ENCODE measurements at places on chromosomes 11 and 22. TPM values are rescaled to one million over a fixed set of nuclear protein-coding genes. Genes with fewer than 3 reads are reported as not detected.

- no peak for DNase-seq
Observed at GRCh38 chr11:66478729-66479393, 1.4 kb upstream of the DPP3 start.

DNA sequence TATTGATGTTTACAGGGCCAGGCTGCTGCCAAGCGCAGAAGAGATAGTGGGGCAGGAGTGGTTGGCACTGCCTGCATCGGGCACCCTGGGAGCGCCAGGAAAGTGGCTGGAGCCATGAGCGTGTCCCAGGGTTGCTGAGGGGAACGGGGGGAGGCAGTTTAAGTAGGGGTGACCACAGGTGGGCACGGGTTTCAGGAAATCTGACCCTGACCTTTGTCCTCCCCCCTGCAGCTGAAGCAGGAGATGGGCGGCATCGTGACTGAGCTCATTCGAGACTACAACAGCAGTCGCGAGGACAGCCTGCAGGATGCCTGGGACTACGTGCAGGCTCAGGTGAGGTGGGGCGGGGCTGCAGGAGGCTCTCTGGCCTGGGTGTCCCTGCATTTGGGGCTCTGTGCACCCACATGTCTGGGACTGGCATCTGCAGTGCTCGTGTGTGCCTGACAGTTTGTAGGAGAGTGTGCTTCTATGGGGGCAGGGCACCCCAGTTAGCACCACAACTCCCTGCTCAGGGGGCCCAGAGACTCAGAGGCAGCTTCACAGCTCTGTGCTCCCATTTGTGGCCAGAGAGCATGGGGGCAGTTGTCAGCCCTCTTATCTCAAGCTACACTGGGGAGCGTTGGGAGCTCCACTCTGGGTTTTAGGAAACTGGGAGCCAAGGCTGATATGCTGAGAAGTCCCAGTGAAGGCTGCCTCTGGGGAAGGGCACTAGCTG is 49.7 kb downstream of the CD82 start:
- no peak for DNase-seq

- no peak for DNase-seq
Observed at GRCh38 chr11:3877364-3878257, 22.1 kb downstream of the STIM1 start.

GRCh38 chr22:21642584-21643448 is 714 bp downstream of the SDF2L1 start:
- peak; percentile 58 for DNase-seq

DNA sequence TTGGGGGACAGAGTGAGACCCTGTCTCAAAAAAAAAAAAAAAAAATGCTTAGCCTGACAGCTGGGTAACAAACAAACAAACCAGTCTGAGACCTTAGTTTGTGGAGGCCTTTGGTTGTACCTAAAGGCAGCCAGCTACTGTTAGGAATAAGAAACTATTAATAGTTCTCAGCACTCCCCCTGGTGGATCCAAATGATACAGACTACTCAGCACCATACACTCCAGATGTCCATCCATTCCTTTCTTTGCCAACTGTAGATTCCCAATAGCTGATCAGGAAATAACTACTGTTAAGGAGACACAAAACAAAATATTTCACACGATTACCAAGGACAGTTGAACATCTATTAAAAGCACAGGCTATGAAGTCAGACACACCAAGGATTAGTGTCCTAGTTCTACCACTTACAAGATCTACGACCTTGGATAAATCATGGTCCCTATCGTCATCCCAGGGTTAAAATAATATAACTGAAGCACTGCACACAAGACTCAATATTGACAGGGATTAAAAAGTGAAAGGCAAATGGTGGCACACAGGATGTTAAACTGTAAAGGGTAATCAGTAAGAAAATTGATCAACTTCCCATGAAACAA is 17.2 kb downstream of the CLDN25 start:
- DNase-seq, result peak; percentile 64

- no peak for DNase-seq
Observed at GRCh38 chr22:45445031-45445710, 31.7 kb downstream of the RIBC2 start.

- no peak for DNase-seq
Observed at GRCh38 chr11:115585361-115586024, 81.3 kb upstream of the CADM1 start.

DNA sequence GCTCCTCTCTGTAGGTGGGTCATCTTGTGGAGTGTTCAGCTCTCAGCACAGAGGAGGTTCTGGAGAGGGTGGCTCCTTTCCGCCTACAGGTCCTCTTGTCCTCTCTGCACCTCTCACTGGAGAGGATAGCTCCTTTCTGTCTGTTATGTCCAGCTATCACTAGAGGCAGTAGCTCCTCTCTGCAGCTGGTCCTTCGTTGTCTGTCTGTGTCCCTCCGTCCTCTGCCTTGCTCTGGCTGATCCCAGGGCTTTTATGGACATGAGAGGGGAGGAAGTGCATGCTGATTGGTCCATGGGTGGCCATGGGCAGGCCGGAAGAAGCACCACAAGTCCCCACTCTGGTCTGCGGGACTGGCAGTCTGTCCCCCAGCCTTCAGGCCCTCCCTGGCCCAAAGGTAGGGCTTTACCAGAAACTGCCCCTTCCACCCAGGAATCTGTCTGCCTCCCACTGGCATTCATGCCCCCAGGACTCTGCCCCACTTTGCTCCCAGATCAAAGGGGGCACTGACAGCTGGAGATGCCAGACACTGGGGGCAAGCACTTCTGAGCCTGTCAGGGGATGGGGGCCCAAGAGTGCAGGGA is 38.6 kb upstream of the CALCB start:
- DNase-seq, result no peak

DNA sequence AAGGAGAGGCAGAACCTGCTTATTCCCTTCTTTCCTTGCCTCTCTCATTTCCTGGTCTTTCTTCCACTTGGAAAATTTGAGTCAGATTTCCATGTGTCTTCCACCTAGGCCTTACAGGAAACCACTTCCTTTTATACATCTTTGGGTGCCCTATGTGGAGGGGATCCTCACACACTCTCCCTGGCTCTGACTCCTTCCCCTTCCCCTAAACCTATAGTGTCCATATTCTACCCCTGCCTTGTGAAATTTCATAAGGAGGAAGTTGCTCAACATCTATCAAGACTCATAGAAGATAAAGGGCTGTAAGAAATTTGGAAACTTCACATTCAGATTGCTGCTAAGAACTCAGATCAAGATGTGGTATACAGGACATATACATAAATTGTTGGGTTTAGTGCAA is 20.4 kb downstream of the TUG1 start:
- DNase-seq, result no peak

DNA sequence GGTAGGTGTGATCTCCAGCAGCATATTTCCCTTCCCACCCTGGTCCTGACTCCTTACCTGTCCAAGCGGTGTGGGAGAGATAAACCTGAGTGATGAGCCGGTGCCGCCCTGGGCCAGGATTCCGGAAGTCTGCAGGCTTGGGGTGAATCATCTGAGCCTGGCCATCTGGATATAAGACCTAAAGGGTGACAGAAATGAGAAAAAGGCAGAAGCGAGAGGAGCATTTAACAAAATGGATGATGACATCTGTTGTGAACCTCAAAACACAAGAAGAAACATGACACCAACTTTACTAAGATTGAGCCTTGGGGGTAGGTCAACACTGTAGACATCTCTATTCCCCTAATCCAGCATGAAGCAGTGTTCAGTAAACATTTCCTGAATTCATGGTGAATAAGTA is 62.8 kb downstream of the AAMDC start:
- no peak for DNase-seq

- DNase-seq, result no peak
Observed at GRCh38 chr11:65227879-65228278, 33.9 kb upstream of the POLA2 start.

DNA sequence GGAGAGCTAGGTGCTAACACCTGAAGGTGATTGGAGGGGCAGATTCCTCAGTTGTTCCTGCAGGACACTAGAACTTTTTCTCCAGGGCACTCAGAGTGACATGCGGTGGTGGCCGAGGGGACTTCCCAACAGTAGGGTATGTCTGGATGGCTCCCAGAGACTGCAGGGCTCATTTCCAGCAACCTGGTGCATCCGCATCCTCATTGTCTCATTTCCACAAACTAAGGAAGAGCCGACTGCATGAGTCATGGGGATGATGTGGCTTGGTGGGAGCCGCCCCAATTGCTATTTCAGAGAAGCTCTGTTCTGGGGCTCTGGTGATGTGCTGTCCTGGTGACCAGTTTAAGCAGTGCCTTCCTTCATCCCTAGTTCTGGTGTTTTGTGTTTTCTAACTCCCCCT is 2.8 kb upstream of the ROBO4 start:
- DNase-seq, result peak; percentile 60

GRCh38 chr22:21087119-21087518 is 41.4 kb downstream of the LRRC74B start:
- no peak for DNase-seq

GRCh38 chr11:73520353-73521061 is 77.4 kb downstream of the FAM168A start:
- peak; percentile 60 for DNase-seq

DNA sequence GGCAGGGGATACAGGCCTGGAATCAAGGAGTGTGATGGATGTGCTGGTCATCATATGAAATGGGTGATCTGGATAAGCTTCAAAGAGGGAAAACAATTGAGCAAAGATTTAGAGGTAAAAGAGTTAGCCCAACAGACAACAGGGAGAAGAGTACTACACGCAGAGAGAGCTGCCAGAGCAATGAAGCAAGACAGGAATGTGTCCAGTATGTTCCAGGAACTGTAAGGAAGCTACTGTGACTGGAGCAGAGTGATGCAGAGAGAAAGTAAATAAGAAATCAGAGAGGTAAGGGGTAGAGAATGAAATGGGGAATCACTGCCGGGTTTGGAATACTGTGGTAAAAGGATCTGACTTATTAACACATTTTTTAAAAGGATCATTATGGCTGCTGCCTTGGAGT is 255.1 kb downstream of the DCDC1 start:
- peak; percentile 0 for DNase-seq

GGTLC3 gene
- not detected for total RNA-seq

MMP27 gene
- total RNA-seq, result 0.09 TPM

SLC17A6 gene
- not detected for total RNA-seq
